Spinal cord (tissue), 10 donors: ENCODE measurements at places on chromosomes 16 and 17.

GRCh38 chr16:84153660-84154214 is 8.6 kb downstream of the DNAAF1 start:
- no peak for DNase-seq

DNA sequence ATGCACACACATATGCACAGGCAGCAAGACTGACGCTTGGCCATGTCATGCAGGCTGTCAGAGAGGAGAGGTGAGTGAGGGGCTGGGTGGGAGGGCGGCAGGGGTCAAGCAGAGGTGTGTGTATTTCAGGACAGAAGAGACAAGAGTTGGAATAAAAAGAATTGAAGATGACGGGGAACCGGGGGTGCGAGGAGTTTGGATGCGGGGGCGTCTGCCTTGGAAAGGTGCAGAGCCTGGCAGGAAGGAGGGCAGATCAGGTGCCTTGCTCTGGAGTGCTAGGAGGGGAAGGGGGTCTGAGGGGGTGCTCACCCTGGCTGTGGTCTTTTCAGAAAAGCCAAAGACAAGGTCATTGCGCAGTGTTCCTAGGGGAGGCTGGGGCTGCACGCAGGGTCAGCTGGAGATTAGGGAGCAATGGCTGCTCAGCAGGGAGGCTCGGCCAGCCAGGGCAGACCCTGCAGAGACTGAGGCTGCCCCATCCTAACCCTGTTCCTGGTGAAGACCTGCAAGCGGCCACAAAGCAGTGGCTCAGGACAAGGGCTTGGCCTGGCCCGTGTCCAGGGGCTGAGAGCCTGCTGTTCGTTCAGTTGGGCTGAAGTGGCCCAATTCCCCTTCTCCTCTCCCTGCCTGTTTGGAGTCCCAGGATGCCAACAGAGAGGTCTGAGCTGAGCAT is 23.7 kb upstream of the CBX4 start:
- DNase-seq: no peak

GRCh38 chr17:17603895-17604225 is 12.4 kb upstream of the PEMT start:
- DNase-seq: no peak

GRCh38 chr16:86026916-86027315 is 128.0 kb downstream of the IRF8 start:
- DNase-seq: no peak

- DNase-seq: no peak
Measured at GRCh38 chr17:74728033-74728701, 8.9 kb upstream of the RAB37 start.

DNA sequence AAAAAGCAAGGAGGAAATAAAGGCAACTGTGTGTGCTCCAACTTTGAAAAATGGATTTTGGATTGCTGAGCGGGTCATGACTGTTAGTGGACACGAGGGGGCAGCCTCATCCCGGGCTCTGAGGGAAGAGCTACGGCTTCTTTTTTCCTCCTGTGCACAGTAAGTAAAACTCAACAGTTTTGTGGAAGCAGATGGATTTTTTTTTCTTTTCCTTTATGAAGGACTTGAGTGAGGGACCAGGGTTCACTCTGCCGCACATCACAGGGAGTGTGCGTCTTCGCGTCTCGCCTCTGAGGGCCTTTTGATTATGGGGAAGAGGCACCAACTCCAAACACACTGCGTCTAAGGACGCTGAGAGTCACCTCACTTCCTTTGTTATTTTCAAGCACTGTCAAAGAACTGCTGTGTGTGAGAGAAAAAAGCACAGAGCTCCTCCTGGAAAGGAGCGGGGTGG is 80.3 kb upstream of the GOT2 start:
- peak; percentile 59 for DNase-seq
